ENCODE measurements at places on chromosomes 12 and 14. TPM values are rescaled to one million over a fixed set of nuclear protein-coding genes. Genes with fewer than 3 reads are reported as not detected.

ALKBH1 gene
- 11.0 TPM for total RNA-seq

FGF23 gene
- total RNA-seq, result not detected

SLC17A8 gene
- 0.29 TPM for total RNA-seq

BBOF1 gene
- total RNA-seq, result 10.6 TPM

WBP11 gene
- total RNA-seq, result 18.4 TPM

SPTB gene
- under 0.01 TPM for total RNA-seq

PLA2G1B gene
- total RNA-seq, result not detected

PLXNC1 gene
- 1.8 TPM for total RNA-seq

DBX2 gene
- total RNA-seq, result not detected

VCPKMT gene
- total RNA-seq, result 6.1 TPM

PHETA1 gene
- total RNA-seq, result 13.3 TPM

FKBP4 gene
- total RNA-seq, result 41.8 TPM

PDE3A gene
- total RNA-seq, result 0.58 TPM

LHX5 gene
- not detected for total RNA-seq

SLC25A47 gene
- total RNA-seq, result not detected

SLC4A8 gene
- 8.3 TPM for total RNA-seq

COX8C gene
- total RNA-seq, result not detected

MANSC4 gene
- not detected for total RNA-seq

RNU4-1 gene
- not detected for total RNA-seq

FGF6 gene
- total RNA-seq, result not detected

LRP1-AS gene
- not detected for total RNA-seq

SMCO3 gene
- not detected for total RNA-seq

RNF212B gene
- total RNA-seq, result not detected

MORN3 gene
- total RNA-seq, result under 0.01 TPM

CCDC177 gene
- not detected for total RNA-seq

SH2B3 gene
- total RNA-seq, result 56.5 TPM

C12orf50 gene
- total RNA-seq, result not detected
